ENCODE measurements at places on chromosomes 11 and 22.

GRCh38 chr22:41256254-41257253 is 15.8 kb upstream of the CHADL start:
- DNase-seq = no peak

DNA sequence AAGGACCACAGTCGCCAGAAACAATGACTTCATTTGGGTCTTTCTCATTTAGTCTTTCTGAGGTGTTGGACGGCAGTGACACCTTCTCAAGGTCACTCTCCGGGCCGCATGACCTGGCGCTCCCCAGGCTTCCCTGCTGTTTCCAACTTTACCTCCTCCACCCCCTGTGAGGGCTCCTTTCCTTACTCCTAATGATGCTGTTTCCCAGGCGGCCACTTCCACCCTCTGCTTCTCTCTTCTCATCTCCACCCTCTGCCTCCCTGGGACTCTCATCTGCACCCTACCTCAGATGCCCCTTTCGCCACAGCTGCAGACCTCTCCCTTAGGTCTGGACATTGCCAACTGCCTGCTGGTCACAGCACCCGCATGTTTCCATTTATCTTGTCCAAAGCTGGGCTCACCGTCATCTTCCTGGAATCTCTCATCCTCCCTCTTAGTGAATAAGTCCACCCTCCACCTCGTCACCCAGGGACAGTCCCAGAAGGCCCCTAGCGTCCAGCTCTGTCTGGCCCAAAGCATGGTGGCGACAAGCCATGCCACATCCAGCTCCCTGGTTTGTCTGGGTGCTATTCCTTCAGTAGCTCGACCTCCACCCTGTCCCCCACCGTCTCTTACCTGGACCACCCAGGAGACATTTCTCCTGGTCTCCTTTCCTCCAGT is 113.8 kb downstream of the BUD13 start:
- DNase-seq = no peak

DNA sequence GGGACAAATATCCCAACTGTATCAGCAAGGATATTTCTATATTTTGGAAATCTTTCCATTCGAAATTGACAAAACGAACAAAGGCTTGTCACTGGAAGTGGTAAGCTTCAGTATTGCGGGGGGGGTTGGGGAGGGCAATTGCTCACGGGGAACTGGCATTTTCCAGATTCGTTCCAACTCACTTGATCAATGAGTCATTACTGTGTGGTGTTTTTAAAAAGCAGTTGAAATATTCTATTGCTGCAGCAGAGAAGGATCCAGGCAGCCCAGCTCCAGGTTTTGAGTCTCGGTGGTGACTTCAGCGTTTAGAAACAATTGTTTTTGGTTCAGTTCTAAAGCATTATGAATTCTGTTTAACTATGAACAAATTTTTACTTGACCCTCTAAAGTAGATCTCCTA is 33.8 kb upstream of the FBLN1 start:
- no peak for DNase-seq

GRCh38 chr22:36022162-36022561 is 6.5 kb downstream of the RBFOX2 start:
- DNase-seq = no peak

- DNase-seq = no peak
Measured at GRCh38 chr11:133576351-133576750, 44.0 kb upstream of the OPCML start.

DNA sequence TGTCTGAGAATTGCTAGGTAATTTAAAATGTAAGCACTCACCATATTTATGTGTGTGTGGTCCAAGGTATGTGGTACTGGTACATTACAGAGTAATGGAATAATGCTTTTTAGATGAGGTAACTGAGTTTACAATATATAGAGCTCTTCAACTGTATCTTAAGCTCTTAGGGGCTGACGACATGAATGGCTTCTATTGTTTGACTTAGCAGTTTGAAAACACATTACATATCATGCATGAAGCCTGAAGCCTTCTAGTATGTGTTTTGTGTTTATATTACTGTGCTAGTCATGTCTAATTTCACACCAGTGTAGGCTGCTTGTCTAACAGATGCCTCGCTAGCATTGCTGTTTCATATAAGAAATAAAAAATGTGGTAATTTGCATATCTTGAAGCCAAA is 37.2 kb downstream of the GAS2 start:
- DNase-seq = peak; percentile 99

DNA sequence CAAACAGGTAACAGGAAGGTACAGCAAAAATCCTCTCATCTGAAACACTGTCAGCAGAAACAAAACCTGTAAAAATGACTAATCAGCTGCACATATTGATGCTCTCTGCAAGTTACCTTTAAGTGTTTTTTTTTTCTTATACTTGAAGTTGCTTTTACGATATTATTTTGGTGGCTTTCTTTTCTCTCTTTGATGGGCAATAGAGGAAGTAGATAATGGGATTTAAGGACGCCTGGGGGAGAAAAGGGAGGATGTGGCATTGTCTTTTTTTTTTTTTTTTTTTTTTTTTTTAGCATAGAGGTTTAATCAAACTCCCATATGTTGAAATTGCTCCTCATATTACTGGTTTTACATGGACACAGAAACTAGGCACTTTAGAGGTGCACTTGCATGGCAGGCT is 11.4 kb upstream of the ADSL start:
- DNase-seq = no peak

- DNase-seq = no peak
Measured at GRCh38 chr11:68581901-68582300, 102.4 kb upstream of the GAL start.

DNA sequence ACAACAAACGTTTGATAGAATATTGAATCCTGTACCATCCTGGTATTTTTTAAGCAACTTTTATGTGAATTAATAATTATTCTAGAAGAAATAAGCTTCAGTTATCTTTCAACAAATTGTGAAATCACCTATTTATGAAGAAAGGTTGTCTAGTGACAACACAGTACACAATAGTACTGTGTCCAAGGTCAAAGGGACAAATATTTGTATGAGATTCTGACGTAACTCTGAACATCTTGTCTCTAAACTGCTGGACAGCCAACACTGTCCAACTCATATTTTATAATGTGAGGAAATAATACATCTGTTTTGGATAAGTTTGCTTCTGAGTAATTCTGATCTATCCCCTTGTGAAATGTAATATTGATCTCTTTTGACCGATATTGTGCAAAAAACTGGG is 18.9 kb downstream of the CASP5 start:
- DNase-seq = no peak

DNA sequence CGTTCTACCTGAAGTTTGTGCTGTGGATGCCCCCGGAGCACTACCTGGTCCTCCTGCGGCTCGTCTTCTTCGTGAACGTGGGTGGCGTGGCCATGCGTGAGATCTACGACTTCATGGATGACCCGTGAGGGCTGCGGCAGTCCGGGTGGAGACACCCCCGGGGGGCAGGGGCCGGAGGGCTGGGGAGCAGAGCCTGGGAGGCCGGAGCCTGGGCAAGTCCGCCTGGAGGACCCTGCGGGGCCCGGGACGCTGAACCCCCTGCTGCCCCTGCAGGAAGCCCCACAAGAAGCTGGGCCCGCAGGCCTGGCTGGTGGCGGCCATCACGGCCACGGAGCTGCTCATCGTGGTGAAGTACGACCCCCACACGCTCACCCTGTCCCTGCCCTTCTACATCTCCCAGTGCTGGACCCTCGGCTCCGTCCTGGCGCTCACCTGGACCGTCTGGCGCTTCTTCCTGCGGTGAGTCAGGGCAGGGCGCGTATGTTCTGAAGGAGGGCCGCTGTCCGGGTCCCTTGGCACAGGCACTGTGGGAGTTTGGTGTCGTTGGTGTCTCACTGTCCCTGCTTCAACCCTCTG is 17.3 kb downstream of the RNH1 start:
- DNase-seq = no peak

DNA sequence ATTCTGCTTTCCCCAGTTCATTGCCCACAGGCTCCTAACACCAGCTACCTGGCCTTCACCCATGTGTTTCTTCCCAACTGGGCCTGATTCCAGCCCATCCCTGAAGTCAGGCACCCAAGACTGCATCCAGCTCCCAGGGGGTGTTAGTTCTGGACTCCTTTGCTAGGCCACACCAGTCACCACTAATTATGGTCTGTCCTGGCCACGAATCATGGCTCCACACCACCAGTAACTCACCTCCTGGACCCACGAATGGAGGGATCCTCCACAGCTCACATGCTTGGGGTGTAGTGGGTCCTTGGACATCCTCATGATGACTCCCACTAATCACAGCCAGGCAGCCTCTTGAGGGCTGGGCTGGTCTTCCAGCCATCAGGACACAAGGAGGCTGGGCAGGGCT is 3.6 kb upstream of the RASL10A start:
- DNase-seq = no peak

- no peak for DNase-seq
Measured at GRCh38 chr11:32348502-32348901, 86.8 kb downstream of the WT1 start.

GRCh38 chr11:113618360-113618759 is 87.7 kb downstream of the TMPRSS5 start:
- no peak for DNase-seq

DNA sequence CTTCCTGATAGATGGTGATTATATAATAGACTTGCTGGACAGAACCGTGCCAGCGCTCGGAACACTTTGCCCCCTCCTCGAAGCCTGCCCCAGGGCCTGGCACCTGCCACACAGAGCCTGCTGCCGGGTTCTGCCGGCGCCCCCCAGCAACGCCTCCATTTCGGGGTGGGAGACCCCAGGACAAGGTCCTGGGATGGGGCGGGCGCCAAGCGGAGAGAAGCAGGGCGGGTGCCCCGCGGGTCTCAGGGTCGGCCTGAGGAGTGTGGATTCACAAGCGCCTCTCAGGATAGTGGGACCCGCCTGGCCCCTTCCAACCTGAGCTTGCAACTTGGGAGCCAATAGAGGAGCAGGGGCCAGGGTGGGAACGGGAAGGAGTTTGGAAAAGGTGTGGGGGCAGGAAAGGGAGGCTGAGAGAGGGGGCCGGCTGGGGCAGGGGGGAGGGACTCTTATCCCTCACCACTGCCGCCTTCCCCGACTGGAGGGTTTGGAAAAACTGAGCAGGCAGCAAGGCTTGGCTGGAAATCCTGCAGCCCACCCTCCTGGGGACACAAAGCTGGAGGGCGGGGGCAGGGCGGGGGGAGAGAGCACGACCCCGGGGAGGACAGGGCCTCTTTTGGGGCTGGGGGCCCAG is 3.3 kb upstream of the BCL9L start:
- no peak for DNase-seq

GRCh38 chr11:96237766-96238266 is 105.2 kb downstream of the MAML2 start:
- no peak for DNase-seq

- peak; percentile 13 for DNase-seq
Measured at GRCh38 chr11:122633219-122633829, 22.2 kb upstream of the UBASH3B start.
